ENCODE measurements at places on chromosomes 16 and 17.

GRCh38 chr16:72142476-72142875, 29.5 kb downstream of the PMFBP1 start:
- no peak for DNase-seq

DNA sequence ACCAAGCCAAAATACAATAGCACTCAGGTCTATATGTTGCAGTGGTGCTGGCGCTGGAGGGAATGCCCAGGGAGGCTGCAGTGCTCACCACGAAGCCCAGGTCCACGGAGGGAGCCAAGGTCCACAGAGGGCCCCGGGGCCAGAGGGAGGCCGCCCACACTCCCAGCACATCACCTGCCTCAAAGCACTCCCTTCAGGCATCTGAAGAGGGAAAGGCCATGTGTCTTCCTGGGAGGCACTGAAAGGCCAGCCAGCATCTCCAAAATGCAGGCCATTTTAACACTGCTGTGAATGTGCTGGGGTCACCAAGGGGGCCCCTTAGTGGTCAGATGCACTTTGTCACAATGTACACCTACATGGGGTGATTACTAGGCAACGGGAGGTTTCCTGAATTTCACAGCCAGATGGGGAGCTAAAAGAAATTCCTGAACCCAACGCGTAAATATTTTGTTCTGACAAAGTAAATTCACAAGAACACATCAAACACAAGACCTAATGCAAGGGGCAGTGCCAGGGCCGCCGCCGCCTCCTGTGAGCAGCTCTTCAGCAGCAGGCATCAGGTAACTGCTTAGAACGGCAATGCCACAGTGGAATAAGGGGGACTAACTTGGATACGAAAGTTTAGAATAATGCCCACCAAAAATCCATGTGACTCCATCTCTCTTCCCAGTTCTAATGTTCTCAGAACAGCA, 42.8 kb downstream of the USP22 start:
- no peak for DNase-seq

DNA sequence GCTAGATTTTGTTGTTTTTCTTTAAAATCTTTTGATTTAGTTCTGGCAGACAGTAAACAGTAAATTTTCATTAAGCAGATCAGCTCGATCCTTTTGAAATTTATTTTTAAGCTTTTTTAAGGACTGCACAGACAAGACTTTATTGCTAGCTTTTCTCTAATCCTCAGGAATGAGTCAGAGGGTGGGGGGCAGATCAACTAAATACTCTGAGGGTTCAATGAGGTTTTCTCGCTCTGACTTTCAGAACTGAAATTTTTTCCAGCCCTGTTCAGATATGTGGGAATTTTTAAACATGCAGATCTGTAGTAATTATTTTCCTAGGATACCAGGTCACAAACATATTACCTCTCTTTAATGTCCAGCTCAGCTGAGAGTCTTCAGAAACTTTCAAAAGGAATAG, 977.2 kb downstream of the CDH11 start:
- DNase-seq: no peak

GRCh38 chr16:89324056-89325010, 106.8 kb downstream of the ZNF778 start:
- no peak for DNase-seq

DNA sequence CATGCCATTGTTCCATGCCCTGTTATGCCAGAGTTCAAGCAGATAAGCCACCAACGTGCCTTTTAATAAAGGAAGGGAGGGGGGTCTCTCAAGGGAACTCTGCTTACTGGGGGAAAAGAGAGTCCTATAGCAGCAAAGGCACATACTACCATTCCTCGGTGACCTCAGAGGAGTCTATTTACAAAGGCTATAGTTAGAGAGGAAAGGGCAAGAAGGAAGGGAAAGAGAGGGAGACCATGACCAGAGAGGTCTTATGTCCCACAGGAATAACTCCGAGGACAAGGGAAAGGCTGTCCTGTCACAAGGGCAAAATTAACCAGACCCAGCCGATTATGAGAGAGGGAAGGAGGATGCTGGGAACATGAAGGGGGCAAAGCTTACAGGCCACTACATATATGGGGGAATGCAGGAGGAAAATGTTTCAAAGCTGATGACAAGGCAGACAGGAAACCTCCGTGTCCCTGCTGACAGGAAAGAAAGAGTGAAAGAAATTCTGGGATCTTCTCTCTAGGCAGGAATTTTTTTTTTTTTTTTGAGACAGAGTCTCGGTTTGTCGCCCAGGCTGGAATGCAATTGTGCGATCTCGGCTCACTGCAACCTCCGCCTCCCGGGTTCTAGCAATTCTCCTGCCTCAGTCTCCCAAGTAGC, 51.5 kb downstream of the HIC1 start:
- no peak for DNase-seq

DNA sequence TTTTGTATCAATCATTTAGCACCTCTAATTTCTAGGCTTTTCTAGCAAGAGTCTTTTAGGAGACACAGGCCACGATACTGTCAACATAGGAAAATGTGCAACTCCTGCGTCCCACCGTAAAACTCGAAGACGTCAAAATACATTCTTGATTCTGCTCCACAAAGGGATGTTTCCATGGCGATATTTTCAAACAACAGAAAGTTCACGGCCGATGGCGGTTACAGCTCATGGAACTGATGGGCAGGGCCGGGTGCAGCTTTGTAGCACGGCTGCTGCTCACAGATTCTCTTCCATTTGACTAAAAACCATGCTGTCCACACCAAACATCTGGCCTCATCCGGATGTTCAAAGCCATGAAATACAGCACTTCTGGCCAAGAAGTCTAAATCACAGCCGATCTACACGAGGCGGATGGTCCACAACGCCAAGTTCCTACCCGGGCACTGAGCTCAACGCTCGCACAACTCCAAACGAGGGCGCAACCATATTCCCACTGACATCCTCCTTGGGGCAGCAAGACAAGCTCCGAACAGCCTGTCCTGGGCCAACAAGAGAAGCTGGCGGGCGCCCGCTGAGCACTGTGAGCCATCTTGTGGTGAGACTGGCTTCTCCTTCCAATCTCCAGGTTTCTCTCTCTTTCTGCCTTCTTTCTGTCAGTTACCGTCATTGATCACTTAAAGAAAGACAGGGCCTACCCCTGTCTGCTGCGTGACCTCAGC, 79.8 kb downstream of the ZNF778 start:
- DNase-seq: no peak

DNA sequence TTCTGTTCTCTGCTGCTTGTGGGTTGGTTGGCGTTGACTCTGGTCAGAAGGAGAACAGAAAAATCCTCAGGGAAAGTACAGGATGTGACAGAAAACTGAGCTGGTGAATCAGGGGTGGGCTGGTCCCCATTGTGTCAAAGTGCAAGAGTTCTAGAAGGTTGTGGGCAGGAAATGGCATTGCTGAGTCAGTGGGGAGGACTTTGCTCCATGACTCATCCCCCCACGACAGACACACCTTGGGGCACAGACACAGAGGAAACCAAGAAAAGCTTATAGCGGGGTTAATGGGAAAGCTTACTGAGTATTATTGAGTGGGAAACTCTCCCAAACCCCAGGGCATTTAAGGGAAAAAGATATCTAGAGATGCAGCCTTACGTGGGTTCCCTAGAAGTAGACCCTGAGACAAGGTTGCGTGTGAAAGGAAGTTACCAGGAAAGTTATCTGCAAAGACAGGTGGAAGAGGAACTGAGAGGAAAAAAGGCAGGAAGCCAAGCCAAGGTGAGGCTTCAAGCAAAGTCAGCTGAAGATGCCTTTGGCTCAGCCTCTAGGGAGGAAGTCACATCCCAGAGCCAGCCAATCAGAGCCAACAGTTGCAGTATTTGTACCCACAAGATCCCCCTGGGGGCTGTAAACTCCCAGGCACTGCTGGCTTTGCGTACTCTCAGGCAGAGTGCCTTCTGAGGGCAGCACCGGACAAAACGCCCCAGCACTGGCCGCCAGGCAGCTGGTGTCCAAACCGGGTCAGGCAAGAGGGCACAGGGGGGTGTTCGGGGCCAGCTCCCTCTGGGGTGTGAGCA, 86.4 kb downstream of the FOXL1 start:
- no peak for DNase-seq

- no peak for DNase-seq
Measured at GRCh38 chr17:60080545-60080944, 1.8 kb upstream of the HEATR6 start.

- DNase-seq: no peak
Measured at GRCh38 chr16:71348262-71349085, 10.0 kb upstream of the CALB2 start.

All from neural crest cell (in vitro differentiated cells).